ENCODE measurements at places on chromosomes 2 and 18.
A peak's percentile ranks its signal among the peaks of the same experiment; 100 is the strongest.

DNA sequence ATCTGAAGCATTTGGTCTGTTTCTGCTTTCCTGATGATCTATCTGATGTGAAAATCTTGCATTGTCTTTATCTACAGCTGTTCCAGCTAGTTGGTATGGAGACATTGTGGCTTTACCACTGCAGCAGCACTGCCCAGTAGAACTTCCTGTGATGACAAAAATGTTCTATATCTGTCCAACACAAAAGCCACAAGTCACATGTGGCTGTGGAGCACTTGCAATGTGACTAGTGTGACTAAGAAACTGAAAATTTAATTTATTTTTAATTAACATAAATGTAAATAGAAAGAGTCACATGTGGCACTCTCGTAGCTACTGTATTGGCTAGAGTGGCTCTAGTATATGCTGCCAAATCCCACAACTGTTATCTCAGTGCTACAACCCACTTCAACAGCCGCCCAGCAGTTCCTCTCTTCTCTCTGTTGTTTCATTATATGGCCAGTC lies 425.7 kb downstream of the SETBP1 start:
- no peak for DNase-seq

DNA sequence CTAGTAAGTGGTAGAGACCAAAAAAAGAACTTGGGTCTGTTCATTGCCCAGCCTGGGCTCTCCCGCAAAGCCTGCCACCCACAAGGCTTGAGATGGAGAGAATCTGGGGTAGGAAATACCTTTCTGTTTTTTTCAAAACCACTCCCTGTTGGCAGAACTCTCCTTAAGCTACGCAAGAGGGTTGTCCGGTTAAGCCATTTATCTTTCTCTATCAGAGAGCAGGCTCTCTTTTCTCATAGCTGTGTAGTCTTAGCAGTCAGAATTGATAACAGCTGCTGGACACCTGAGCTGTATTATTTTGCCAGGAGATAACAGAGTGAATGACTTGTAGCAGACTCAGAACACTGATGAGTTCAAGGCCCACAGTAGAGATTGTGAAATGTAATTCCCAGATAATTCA lies 1088.1 kb downstream of the TSN start:
- DNase-seq, result no peak

- no peak for DNase-seq
Measured at GRCh38 chr2:54247115-54247514, 8.9 kb downstream of the TSPYL6 start.

- DNase-seq, result no peak
Measured at GRCh38 chr2:229057976-229058553, 213.0 kb downstream of the PID1 start.

- DNase-seq, result no peak
Measured at GRCh38 chr2:85560812-85561279, 447 bp downstream of the GGCX start.

GRCh38 chr18:49021076-49021432 lies 70.3 kb upstream of the SMAD7 start:
- no peak for DNase-seq

DNA sequence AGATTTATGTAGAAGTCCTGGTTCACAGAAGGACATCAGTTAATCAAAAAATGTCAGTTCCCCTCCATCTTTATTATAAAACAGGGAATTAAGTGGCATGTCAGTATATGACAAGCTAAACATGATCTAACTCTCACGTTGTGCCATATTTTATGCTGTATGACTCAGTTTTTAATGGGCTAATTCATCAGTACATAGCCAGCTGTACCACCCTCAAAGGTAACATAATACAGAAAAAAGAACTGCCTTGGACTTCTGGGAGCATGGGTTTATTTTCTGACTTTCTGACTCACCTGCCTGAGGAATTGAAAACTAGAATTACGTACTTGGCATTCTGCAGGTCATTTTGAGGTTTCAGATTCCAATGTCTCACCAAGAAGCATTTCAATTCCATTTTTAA lies 135.7 kb downstream of the CMPK2 start:
- DNase-seq, result no peak

DNA sequence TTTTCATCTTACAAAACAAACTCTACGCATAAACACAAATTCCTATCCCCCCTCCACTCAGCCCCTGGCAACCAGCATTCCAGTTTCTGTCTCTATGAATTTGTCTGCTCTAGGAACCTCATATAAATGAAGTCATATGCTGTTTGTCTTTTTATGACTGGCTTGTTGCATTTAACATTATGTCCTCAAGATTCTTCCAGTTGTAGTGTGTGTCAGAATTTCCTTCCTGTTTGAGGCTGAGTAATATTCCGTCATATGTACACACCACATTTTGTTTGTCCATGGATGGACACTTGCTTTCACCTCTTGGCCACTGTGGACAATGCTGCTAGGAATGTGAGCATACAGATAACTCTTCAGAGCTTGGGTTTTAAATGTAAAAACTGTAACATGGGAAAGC lies 272.1 kb downstream of the GBX2 start:
- DNase-seq, result no peak

- DNase-seq, result peak; percentile 76
Measured at GRCh38 chr2:234289834-234290590, 206.9 kb downstream of the ARL4C start.

GRCh38 chr2:190534310-190535120 lies at the start of gene NEMP2:
Gene NEMP2 (minus strand): TSS chr2:190534722. CDS start chr2:190534655, 67 bp downstream.
- peak; percentile 86 for DNase-seq

- DNase-seq, result peak; percentile 21
Measured at GRCh38 chr18:59957957-59958356, 58.2 kb downstream of the PMAIP1 start.

- no peak for DNase-seq
Measured at GRCh38 chr2:235603659-235604058, 109.8 kb downstream of the AGAP1 start.

DNA sequence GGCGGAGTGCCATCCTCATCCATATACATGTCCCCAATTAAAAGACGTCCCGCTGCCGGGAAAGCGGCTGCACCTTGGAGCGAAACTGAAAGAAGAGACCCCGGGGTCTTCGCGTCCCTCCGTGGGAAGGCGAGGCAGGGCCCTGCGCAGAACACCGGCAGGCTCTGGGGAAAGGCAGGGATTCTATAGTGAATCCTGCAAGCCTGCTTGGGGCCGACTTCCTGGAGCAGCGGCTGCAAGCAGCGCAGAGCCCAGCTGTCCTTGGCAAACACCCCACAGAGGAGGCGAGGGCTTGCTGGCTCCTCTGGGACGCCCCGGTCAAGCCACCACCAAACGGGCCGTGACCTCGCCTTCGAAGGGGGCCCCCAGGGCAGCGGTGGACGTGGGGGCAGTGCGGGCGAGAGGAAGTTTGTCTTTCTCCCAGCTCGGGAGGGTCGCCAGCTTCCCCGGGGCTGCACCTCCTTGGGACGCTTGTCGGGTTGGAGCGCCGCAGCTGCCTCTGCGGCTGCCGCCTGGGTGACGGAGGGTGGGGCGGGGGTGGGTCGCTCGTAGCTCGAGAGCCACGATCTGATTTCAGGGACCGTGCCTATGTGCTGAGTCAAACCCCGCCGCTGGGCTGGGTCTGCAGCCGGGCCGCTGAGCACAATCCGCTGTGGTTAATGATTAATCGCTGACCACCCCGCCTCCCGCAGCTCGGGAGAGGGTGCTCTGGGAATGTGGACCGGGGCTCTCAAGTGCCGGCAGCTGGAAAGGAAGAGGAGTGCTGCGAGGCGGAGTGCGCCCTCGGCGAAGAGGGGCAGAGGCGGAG lies 486 bp upstream of the GPR39 start:
- DNase-seq, result no peak

GRCh38 chr2:29821591-29821990 lies 99.8 kb downstream of the ALK start:
- no peak for DNase-seq

GRCh38 chr18:76376225-76376624 lies 118.8 kb downstream of the ZNF516 start:
- DNase-seq, result no peak

GRCh38 chr18:28432339-28432738 lies 255.4 kb upstream of the CDH2 start:
- no peak for DNase-seq

DNA sequence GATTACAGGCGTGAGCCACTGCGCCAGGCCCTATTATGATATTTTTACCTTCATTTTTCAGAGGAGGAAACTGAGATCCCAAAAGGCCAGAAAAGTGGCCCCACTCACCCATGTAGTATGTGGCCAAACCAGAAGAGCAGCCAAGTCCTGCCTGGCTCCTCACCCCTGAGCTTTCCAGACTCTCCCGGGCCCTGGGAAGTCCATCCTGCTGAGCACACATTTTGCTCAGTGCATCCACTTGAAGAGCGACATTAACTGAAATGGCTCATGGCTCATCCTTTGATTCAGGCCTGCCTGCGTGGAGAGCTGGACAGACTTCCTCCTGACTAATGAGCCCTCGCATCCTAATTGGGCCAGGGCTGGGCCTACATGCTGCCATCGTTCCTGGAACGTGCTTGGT lies 9.5 kb upstream of the NGEF start:
- DNase-seq, result no peak

DNA sequence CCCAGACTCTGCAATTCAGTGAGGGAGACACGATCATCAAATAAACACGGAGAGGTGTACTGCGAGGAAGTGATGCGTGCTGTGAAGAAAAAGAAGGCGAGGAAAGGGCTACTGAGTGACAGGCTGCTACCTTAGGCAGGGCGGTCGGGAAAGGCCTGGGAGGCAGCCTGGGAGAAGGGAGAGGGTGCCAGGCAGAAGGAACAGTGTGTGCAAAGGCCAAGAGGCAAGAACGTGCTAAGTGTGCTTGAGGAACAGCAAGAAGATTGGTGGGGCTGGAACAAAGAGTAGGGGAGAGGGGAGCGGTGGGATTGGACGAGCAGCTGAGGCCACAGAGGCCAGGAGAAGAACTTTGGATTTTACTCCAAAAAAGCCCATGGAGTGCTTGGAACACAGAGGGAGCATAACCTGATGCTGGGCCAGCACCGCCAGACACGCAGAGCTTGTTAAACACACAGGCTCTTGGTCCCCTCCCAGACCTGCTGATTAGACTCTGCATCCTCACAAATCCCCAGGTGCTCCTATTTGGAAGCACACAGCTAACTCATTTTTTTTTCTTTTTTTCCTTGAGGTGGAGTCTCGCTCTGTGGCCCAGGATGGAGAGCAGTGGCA lies 30.4 kb downstream of the SERTAD2 start:
- no peak for DNase-seq

DNA sequence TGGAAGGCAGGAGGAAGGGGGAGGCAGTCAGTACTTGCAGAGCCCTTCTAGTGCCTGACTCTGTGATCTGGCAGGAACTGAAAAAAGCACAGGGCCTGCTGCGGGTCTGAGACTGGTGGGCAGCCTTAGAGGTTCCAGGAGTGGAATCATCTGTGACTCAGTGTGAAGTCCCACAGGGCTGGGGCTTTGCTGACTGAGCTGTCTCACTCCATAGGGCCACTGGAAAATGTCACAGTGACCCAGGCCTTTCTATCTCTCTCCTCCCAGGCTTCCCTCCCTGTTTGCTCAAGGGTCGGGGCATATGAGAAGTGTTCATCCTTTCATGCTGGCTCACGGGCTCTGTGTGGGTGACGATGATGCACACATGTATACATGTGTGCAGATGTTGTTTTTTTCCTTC lies 47.1 kb upstream of the ZFP36L2 start:
- peak; percentile 35 for DNase-seq

GRCh38 chr18:70397259-70397925 lies 108.5 kb downstream of the SOCS6 start:
- DNase-seq, result no peak

DNA sequence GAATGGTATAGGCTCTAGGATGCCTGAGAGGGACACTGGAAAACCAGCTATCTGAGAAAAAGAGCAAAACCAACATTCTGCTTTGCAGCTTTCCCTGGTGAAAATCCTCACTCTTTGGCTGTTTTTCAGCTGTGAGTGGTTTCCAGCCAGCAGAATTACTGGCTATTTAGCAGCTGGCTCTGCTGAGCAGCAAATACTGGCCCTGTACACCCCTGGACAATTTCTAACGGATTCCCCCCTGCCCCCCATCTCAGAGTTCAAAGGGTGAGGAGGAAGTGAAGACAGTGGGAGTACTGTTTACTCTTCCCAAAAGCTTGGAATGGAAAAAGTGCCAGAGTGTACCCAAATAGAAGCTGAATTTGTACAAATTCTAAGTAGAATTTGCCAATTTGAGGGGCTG lies 26.1 kb upstream of the IMP4 start:
- DNase-seq, result no peak

DNA sequence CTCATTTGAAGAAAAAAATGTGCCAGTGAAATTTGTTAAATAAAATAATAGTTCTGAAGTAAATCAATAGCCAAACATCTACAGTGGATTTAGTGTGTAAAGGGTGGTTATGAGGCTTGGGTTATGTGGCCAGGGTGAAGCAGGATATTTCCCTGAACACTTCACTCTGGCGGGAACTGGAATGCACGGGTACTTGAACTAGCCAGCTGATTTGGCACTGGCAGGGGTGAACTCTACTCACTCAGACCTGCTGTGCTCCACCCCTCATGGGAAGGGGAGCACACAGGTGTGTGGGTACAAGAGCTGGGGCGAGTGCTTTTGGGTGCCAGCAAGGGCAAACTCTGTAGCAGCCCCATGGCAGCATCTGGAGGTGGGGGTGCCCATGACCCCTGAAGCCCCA lies 278.2 kb downstream of the CALCRL start:
- DNase-seq, result no peak

- DNase-seq, result no peak
Measured at GRCh38 chr2:201447086-201447485, 4.2 kb downstream of the TRAK2 start.

GRCh38 chr2:101427240-101427639 lies 39.9 kb upstream of the CREG2 start:
- DNase-seq, result no peak

DNA sequence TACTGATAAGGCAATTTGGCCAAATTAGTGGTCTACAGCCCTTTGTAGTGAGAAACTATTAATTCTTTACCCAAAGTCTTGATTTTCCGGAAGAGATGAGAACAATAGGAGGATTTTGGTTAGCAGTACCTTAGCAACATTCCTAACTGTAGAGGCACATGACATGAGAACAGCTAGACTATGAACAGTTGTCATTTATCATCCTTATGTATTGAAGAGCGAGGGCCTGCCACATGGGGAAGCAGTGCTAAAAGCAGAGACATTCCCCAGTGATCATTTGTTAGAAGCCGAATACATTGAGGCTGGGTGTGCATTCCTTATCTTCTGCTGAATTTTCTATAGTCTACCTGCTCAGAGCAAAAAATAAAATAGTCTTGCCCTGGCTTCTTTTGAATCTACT lies 65.2 kb downstream of the RBBP8 start:
- DNase-seq, result no peak

DNA sequence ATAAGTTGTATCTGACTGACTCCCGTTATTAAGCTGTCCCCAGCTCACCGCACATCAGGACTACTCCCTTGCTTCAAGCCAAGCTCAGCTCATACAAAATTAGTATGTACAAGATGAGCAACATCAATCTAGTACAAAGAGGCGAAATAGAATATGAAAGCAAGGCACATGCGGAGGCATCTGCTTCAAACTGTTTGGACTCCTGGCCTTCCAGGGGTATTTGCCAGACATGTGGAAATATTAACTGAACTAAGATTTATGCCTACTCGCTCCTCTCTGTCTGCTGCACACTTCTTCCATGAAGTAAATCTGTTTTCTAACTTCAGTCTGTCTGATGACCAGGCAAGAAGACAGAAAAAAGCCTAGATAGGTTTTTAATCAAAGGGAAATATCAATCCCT lies 499.8 kb downstream of the PID1 start:
- DNase-seq, result no peak

Measured in activated CD4-positive, alpha-beta memory T cell treated with anti-CD3 and anti-CD28 coated beads for 36 hours (primary cell).